ENCODE measurements at places on chromosomes 16 and 17.

DNA sequence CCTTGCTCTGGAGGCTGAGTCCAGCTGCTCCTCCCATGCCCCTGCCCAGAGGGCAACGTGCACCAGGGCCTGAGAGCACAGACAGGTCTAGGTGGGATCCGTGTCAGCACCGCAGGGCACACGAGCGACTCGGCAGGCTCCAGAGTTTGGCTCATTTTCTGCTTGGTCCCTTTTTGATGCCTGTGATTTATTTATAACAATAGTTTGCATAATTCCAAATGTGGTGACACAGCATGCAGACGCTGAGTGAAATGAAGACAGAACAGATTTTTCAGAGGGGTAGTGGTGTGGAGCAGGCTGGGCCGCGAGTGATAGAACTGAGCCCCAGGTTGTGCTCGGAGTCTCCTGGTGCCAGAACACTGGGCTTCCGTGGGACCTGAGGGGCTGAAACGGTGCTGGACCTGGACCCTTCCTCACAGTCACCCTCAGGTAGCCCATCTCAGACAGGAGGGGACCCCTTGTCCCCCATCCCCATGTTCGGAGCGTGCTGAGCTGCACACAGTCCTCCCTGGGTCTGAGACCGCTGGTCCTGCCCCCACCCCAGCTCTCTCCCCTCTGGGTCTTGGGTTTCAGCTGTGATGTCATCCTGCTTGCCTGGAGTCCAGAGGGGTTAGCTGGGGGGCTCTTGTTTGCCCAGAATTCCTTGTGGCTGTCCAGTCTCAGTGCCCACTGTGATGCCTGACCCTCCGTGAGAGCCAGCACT, 95.9 kb downstream of the METRNL start:
- no peak for DNase-seq

DNA sequence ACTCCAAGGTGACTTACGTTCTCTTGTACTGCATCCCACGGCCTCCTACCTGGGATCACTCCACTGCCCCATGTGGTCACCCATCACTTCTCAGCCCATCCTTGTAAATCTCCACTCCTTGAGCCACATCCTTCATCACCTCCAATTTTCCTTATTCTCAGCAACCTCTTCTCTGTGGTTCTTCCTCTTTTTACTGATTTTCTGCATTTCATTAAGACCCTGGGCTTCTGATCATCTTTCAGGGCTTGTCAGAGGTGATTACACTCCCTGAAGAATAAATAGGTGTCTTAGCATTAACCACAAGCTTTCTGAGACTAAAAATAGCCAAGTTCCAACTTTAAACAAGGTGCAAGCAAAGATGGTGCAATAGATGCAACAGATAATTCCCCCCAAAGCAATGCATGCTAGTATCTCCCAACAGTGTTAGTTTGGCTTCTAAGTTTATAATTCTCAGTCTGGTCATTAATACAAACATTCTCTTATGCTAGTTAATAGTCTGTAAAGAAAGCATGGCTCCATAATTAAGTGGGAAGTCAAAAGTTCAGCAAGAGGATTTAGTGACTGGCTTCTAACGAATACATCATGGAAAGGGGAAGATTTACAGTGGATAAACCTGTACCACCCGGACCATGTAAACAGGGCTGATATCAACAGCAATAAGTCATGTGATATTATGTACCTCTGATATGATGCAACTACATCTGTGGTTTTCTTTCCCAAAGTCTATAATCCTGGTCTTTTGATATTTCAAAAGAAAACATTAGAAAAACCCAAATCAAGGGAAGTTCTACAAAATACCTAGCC, 47.4 kb upstream of the FOXJ1 start:
- no peak for DNase-seq

DNA sequence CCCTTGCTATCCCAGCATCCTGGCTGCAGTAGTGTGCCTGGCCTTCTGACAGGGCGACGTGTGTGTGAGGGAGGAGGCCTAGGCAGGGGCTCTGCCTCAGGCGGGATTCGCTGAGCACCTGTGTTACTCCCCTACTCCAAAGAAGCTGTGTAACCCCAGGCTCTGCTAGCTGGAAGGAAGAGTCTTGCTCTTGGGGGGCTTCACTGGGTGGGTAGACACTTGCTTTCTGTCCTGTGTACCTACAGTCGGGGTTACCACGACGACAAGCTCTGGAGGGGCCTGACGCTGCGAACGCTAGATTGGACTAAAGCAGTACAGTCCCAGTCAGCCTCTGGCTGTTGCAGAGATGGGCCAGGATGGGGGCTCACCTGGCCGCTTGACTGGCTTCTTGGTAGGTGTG, 9.5 kb downstream of the EXOC7 start:
- DNase-seq, result no peak

DNA sequence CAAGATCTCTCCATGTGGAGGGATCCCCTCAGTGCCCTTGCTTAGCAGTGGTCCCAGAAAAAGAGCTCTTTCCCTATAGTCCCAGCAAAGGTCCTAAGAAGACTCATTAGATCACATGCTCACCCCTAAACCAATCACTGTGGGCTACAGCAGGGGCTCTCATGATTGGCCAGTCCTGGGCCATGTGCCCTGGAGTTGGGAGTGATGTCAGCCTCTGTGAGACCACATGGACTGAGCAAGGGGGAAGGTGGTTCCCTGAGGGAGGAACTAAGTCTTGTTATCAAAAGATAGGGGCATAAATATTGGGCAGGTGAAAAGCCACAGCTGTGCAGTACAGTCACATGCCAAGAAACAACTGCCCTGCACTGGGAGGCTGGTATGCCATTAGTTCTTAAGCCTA, 51.3 kb downstream of the SCNN1B start:
- DNase-seq, result no peak

DNA sequence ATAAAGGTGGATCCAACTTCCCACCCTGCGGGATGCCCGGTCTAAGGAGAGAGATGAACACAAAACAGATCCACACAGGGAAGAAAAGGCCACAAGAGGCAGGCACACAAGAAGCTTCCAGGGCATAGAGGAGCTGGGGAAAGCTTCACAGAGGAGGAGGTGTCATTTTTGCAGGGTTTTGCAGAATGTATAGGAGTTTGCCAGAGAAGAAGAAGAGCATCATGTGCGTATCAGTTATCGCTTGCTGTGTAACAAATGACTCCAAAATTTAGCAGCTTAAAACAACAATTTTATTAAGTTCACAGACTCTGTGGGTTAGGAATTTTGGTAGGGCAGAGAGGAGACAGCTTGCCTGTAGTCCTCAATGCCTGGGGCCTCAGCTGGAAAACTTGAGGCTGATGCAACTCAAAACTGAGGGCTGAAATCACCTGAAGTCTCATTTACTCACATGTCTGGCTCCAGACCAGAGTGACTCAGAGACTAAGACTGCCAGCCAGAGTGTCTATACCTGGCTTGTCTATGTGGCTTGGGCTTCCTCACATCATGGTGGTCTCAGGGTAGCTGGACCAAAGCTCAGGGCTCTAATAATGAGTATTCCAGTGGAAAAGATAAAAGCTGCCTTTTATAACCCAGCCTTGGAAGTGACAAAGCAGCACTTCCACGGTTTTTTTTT, 33.9 kb upstream of the ZNF423 start:
- DNase-seq, result no peak
